Stimulated activated CD8-positive, alpha-beta memory T cell treated with anti-CD3 and anti-CD28 coated beads, Interleukin-15, amount 100 ng/mL, for 48 hours (primary cell): ENCODE measurements at places on chromosomes 3 and 15.

- DNase-seq = no peak
Observed at GRCh38 chr15:49265911-49266310, 95.9 kb downstream of the GALK2 start.

DNA sequence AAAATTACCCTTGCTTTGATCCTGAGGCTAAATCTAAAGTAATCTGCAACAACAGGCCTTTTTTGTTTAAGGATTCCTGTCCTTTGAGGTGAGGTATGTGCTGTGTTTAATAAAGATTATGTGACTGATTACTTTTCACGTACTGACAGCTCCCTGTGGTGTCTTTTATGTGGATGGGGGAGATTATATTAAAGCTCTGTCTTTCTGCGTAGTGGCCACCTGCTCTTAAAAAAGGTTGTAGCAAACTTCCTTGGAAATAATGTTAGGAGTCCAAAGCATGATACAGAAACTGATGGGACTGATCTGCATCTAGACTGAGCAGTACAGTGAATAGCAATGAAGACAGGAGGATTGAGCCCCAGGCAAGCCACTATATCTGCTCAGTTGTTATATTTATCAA is 453.0 kb upstream of the GOLIM4 start:
- DNase-seq = no peak

- no peak for DNase-seq
Observed at GRCh38 chr15:71337197-71337845, 222.1 kb downstream of the THSD4 start.

- no peak for DNase-seq
Observed at GRCh38 chr3:130374033-130374432, 28.6 kb downstream of the COL6A5 start.

- no peak for DNase-seq
Observed at GRCh38 chr3:53823026-53823955, 22.9 kb downstream of the CHDH start.

DNA sequence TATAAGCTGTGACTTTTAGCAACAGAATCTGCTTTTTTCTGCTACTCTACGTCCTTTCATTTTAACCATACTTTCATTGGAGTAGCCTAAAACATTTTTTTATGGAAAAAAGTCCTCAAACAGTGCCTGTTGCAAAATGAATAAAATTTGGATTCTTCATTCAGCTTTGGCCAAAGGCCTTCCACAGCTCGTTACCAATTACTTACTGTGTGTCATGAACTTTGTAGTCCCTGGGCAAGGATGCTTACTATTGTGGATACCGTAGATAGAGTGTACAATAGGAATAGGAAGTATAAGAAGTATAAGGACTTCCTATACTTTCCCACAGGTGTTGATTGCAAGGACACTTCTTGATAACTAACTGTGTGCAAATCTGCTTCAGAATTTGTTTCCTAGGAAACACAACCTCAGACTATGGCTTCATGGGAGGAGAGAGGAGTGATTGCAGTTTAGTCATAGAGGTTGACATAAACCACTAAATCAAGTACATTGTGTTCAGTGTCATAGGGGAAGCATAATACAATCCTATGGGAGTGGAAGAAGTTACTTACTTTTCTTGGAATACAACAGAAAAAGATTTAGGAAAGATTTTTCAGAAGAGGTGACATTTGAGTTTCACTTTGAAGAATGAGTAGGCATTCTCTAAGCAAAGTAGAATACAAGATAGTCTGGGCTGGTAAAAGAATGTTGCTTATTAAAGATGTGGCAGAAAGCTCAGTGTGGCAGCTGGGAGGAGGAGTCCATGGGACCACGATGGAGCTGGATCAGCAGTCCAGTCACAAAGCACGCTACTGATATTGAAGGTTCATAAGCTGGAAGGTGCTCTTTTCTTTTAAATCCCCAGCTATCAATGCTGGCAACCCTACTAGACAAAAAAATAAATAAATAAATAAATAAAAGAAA is 309.7 kb upstream of the TPRG1 start:
- DNase-seq = no peak

GRCh38 chr3:50585919-50586762 is 16.8 kb downstream of the HEMK1 start:
- no peak for DNase-seq

- DNase-seq = no peak
Observed at GRCh38 chr3:146705225-146705624, 100.1 kb upstream of the PLSCR5 start.

- DNase-seq = no peak
Observed at GRCh38 chr15:30924353-30924752, 20.6 kb downstream of the FAN1 start.

DNA sequence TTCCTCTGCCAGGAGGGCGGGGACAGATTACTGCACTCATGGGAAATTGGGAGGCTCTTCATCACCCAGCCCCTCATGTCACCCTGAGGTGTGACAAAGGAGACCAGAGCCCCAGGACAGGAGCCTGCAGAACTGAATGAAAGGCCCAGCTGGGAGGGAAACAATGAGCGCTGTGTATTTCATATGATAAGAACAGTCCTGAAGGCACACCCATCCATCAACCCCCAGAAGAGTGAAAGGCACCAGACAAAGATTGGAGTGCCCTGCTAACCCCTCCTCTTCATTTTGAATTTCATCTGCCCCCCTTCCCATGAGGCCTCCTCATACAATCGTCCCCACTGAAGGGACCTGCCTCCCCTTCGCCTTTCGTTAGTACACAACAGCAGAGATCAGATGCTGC is 160.0 kb upstream of the PRICKLE2 start:
- DNase-seq = no peak

DNA sequence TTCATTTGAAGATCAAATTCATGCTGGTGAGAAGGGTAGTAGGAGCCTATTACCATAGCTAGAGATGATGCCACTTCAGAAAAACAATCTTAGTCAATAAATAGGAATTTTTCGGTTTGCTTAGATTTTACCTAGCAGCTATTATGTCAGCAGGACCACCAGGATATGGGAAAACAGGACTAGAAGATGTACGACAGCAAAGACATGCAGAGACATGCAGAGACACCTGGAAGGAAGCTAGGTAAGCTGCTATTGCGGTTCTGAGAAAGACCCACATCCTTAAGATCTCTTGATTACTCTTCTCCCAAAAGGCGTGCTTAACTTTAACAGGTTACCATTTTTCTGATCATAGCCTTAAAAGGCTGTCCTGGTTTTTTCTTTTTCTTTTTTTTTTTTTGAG is 64.8 kb upstream of the THSD4 start:
- DNase-seq = no peak

GRCh38 chr3:117995842-117996437 is 1038.7 kb downstream of the IGSF11 start:
- no peak for DNase-seq

DNA sequence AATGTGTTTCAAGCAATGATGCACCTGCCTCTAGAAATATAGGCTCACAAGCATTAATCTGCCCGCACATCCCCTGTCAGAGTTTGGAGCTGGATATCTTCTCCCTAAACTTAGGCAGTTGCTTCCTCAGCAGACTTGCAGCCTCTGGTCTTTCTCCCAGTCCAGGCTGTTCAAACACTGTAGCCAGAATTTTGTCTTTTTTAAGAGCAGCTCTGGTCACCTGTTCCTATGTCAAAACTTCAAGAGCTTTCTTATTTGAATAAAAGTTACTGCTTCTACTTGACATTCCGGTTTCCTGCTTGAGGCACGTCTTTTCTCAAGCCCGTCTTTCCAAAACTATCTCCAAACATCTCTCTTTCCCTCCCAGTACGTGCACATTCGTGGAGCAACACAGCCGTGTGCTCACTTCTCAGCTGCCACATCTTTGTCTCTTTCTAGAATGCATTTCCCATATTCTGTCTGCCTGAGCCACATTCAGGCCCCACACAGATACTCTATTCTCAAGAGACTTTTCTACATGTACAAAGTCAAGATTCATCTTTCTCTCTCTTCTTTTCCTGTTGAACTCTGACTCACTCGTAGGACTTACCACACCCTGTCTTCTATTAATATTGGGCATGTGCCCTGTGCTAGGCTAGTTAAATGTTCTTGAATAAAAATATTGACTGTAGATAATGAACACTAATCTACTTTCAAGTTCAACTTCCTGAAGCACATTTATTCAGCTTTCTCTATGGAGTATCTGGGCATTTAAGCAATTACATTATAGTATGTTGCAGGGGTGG is 307.7 kb upstream of the SOX2 start:
- no peak for DNase-seq

GRCh38 chr3:143595456-143596077 is 252.7 kb downstream of the SLC9A9 start:
- no peak for DNase-seq

GRCh38 chr3:9395570-9396300 is 1.7 kb upstream of the SETD5 start:
- no peak for DNase-seq

- DNase-seq = no peak
Observed at GRCh38 chr3:138547342-138547975, 46.6 kb downstream of the CEP70 start.

- DNase-seq = no peak
Observed at GRCh38 chr3:15403965-15404364, 23.4 kb downstream of the METTL6 start.

GRCh38 chr3:11558002-11558401 is 85.7 kb downstream of the VGLL4 start:
- DNase-seq = no peak

GRCh38 chr15:88388686-88389085 is 78.5 kb downstream of the MRPL46 start:
- DNase-seq = no peak

DNA sequence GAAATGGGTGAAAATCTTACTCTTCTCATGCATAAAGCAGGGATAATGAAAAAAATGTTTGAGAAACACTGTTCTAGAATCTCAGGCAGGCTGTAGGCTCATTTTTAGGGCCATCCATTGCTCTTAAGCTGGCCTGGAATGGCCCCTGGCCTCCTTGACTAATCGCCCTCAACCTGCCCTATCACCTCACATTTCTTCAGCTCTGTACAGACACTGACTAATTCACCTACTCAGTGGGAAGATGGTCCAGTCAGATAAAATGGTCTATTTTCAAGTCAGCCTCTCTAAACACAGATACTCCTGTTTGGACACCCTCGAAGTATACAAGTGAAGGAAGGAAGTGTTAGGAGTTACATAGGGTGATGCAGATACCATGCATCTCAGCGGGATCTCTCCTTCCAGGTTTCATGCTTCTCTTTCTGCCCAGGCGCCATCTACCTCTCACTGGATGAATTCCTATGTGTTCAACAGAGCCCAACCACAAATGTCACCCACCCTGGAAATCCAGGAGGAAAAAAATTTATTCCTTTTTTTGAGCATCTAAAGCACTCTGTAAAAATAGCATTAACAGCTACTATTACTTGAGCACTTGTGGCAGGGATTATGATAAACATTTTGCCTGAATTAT is 12.1 kb downstream of the FMN1 start:
- no peak for DNase-seq

- DNase-seq = no peak
Observed at GRCh38 chr15:81516461-81516860, 142.4 kb upstream of the TMC3 start.

GRCh38 chr15:88241461-88241860 is 15.1 kb downstream of the NTRK3 start:
- no peak for DNase-seq

GRCh38 chr3:125350597-125350996 is 24.5 kb downstream of the ZNF148 start:
- no peak for DNase-seq

GRCh38 chr3:156964577-156964976 is 138.4 kb downstream of the LEKR1 start:
- no peak for DNase-seq

- no peak for DNase-seq
Observed at GRCh38 chr3:11901286-11901875, 54.7 kb upstream of the TAMM41 start.

- DNase-seq = no peak
Observed at GRCh38 chr3:20197775-20198174, 11.8 kb upstream of the SGO1 start.

GRCh38 chr3:172186607-172187006 is 147.2 kb downstream of the FNDC3B start:
- DNase-seq = no peak

DNA sequence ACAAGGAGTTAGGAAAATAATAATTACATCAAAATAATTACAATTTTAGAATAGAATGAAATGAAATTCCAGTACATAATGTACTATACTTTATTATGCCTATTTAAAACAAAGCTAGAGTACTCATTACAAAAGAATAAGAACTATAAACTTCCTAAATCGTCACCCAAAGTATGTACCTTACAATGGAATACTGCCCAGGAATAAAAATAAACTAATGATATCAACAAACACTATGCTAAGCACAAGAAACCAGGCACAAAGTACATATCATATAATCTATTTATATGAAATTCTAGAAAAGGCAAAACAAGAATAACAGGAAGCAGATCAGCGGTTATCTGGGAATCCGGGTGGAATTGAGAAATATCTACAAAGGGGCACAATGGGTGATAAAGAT is 84.7 kb downstream of the MYO9A start:
- DNase-seq = no peak

- DNase-seq = peak; percentile 12
Observed at GRCh38 chr15:51621936-51622603, 501 bp downstream of the DMXL2 start.

- DNase-seq = no peak
Observed at GRCh38 chr3:87298111-87298718, 21.8 kb upstream of the POU1F1 start.

GRCh38 chr3:35296533-35296932 is 342.8 kb upstream of the ARPP21 start:
- DNase-seq = peak; percentile 3

- DNase-seq = no peak
Observed at GRCh38 chr3:149466192-149466591, 8.3 kb upstream of the TM4SF4 start.

- no peak for DNase-seq
Observed at GRCh38 chr3:133884054-133884886, 11.4 kb downstream of the RAB6B start.
